ENCODE measurements at places on chromosomes 13 and 19.

DNA sequence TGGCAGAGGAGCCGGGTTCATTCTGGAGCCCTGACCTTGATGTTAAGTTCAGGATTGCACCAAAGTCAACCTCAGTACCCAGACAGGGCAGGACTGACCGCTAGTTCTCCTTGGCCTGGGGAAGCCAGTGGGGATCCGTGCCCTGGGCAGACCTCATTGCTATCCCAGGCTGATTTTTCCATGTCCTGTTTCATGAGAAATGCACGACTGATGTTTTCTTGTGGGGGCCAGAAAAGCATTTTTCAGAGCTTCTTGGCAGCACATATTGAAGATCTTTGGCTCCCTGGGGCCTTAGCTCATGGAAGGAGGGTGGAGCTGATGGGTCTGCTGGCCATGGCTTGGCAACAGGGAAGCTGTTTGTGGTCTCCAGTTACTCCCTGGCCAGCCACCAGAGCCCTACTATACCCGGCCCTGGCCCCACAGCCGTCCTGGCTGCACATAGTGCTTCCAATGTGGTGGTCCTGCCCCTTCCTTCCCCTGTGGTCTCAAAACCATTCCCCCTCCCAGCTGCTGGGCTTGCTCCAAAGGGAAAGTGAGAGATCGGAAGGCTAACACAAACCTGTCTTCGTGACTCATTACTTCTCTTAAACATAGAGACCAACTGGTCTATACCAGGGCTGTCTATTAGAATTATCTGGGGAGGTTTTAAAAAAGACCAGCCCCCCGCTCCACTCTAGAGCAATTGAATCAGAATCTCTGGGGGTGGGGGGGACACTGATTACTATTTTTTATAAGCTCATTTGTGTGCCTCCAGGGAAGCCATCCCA, 11.2 kb downstream of the IL17D start:
- H3K27me3 ChIP-seq = peaks cover 21% of the 10 kb centered on the region
- H3K36me3 ChIP-seq = no peaks in the 10 kb centered on the region
- no peak for DNase-seq
- H3K27ac ChIP-seq = no peak overlapping the region
- H3K4me3 ChIP-seq = no peak overlapping the region

- peaks cover 73% of the 10 kb centered on the region for H3K27me3 ChIP-seq
- DNase-seq = no peak
- no peak overlapping the region for H3K27ac ChIP-seq
- no peak overlapping the region for H3K4me3 ChIP-seq
- H3K4me1 ChIP-seq = peaks cover 3% of the 10 kb centered on the region
- H3K36me3 ChIP-seq = no peaks in the 10 kb centered on the region
Measured at GRCh38 chr19:11265785-11266236, 3.5 kb upstream of the DOCK6 start.

GRCh38 chr13:29918845-29919244, 68.4 kb upstream of the UBL3 start:
- H3K4me1 ChIP-seq = peaks cover 14% of the 10 kb centered on the region
- no peak overlapping the region for H3K27ac ChIP-seq
- no peaks in the 10 kb centered on the region for H3K27me3 ChIP-seq
- no peak overlapping the region for H3K4me3 ChIP-seq
- DNase-seq = no peak

- H3K4me3 ChIP-seq = no peak overlapping the region
- peaks cover 16% of the 10 kb centered on the region for H3K36me3 ChIP-seq
- peak; percentile 78 for DNase-seq
- H3K27me3 ChIP-seq = no peaks in the 10 kb centered on the region
- H3K27ac ChIP-seq = peak overlapping the region; percentile 57
- H3K4me1 ChIP-seq = peaks cover 26% of the 10 kb centered on the region
Measured at GRCh38 chr19:1064661-1065605, 2.0 kb upstream of the ARHGAP45 start.

Data from activated CD8-positive, alpha-beta memory T cell treated with anti-CD3 and anti-CD28 coated beads, Interleukin-2, amount 10 ng/mL, durations not matched to agents 7 days and 5 days (primary cell).